D721Med (cell line): ENCODE measurements at places on chromosomes 1 and 21.

DNA sequence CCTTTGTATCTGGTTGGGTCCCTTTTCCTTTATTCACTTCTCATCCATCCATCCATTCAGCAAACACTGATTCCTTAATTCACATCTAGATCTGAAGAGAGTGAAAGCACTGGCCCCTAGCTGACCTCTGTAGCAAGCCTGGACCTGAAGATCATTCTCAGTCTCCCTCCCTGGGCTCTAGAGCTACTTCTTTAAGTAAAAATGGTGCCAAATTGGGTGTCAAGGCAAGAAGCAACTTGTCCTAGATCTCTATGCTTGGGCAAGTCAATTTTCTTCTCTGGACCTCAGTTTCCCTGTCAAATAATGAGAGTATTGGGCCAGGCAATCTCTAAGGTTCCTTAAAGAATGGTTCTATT, 36.1 kb downstream of the PLXNA2 start:
- no peak for DNase-seq

DNA sequence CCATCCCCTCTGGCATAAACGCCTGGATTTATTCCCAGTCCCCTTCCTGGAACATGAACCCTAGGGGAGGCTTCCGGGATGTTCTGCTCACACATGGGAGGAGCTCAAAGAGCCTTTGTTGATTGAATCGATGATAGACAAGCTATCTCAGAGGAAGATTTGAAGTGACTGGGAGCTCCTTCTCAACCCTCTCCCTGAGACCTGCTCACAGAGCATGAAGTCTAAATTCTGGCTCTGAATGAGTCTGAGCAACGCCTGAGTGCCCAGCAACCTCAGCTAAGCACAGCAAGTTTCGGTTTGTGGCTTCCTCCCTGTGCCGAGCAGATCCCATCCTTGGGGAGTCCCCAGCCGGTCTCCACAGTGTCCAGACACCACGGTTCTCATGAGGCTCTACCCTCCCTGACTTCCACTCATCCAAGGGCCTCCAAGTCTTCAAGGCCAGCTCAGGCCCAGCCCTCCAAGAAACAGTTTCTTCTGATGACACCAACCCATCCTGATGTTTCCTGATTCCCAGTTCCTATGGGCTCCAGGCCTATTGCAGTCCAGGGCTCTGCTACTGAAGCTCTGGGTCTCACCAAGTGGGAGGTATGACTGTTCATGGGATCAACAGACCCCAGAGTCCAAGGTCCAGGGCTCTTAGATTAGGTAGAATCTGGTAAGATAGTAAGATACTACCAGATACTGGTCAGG, 190.8 kb downstream of the DYRK1A start:
- DNase-seq = no peak

DNA sequence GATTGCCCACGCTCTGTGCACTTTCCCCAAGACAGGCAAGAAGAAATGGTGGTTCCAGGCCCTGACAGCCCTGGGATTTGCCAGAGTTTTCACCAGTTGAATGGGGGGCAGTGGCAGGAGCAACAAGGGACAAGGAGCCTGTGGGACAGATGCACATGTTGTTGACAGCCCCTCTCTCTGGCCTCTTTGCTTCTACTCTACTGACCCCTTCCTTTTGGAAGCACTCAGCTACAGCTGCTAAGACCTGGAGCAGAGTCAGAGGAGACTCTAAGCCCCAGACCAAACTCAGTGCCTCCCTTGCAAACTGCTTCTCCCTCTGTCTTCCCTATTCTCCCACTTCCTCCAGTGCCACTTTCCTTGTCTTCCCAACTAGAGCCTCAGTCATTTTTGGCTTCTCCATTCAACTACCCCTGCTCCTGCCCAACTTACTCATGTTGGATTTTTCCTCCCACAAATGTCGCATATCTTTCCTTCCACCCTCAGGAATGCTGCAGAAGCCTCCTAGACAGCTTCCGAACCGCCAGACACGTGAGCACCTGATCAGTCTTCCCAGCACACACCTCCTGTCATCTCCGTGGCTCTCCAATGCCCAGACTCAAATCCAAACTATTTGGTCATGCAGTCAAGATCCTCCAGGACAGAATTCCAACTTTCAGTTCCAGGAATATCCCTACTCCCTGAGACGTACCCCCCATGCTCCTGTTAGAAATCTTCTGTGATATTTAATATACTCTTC, 9.1 kb downstream of the INKA2 start:
- no peak for DNase-seq

GRCh38 chr1:51170342-51170741, 65.7 kb upstream of the RNF11 start:
- no peak for DNase-seq

GRCh38 chr21:26766826-26767325, 78.3 kb downstream of the ADAMTS1 start:
- DNase-seq = no peak
